DND-41 (cell line): ENCODE measurements at places on chromosomes 7 and 10.

DNA sequence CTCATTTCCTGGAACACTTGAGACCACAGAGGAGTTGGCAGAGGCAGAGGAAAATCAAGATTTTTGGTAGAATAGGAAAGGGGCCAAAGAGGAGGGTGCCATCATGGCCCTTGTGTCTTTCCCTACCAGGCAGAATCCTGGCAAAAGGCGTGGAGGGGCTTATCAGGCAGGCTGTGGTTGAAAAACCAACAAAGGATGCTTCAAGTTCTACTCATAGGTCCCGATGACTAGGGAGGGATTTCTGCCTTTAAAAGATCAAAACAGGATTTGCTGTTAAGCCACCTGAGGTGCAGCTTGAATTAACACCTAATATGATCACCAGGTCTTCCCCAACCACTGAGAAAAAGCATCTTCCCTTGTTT, 45.7 kb downstream of the BPGM start:
- DNase-seq: no peak

GRCh38 chr7:68977385-68978055, 620.8 kb upstream of the AUTS2 start:
- DNase-seq: no peak

DNA sequence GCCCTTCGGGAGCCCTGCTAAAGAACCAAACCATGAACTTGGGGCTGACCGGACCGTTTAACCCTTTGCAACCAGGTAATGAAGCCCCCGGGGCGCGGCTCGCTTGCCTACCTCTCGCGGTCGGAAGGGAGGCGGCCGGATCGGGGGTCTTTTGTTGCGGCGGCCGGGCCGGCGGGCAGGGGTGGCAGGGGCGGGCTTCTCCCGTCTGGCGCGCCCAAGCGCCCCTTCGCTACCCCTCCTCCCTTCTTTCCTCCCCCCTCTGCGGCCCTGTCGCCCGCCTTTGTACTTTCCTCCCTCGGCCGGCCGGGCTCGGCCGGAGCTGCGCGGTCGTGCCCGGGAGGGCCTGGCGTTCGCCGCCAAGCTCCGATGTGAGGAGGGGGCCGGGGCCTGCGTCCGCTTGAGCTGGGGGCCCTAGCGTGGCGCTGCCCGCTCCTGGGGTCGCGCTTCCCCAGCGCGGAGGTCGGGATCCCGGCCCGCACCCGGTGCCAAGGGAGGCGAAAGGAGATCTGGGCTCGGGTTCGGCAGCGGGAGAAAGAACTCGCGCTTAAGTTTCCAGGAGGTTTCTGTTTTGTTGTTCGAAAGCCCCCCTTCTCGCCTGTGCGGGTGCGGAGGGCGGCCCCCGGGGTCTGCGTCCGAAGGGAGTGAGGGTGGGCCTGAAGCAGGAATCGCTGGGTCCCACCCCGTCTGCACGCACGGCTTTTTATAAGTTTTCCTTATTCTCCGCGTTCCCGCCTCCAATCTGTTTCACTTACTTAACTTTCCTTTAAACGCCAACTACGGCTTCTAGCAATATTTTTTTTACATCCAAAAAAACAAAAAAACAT, 436.8 kb upstream of the GALNT17 start:
- peak; percentile 51 for DNase-seq

GRCh38 chr10:82883603-82884002, 1008.6 kb downstream of the NRG3 start:
- DNase-seq: no peak

GRCh38 chr7:151731022-151731441, 145.9 kb downstream of the PRKAG2 start:
- no peak for DNase-seq

DNA sequence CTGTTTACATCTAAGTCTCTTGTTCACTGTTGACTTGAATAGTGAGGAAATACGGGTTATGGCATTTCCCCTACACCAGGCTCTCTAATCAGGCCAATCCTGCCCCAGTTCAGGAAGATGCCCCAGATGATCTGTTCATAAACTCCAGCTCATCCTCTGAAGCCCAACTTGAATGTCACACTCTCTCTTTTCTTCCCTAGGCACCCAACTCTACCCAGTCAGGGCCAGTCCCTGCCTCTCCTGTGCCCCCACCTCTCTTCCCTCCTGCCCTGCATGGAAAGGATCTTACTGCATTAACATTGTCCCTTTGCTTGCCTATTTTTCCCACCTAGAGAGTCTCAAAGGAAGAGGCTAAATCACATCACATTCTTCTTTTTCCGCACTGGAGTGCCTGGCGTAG, 10.6 kb upstream of the TRPV6 start:
- DNase-seq: no peak

GRCh38 chr7:87541648-87542047, 59.0 kb downstream of the ABCB1 start:
- DNase-seq: no peak

DNA sequence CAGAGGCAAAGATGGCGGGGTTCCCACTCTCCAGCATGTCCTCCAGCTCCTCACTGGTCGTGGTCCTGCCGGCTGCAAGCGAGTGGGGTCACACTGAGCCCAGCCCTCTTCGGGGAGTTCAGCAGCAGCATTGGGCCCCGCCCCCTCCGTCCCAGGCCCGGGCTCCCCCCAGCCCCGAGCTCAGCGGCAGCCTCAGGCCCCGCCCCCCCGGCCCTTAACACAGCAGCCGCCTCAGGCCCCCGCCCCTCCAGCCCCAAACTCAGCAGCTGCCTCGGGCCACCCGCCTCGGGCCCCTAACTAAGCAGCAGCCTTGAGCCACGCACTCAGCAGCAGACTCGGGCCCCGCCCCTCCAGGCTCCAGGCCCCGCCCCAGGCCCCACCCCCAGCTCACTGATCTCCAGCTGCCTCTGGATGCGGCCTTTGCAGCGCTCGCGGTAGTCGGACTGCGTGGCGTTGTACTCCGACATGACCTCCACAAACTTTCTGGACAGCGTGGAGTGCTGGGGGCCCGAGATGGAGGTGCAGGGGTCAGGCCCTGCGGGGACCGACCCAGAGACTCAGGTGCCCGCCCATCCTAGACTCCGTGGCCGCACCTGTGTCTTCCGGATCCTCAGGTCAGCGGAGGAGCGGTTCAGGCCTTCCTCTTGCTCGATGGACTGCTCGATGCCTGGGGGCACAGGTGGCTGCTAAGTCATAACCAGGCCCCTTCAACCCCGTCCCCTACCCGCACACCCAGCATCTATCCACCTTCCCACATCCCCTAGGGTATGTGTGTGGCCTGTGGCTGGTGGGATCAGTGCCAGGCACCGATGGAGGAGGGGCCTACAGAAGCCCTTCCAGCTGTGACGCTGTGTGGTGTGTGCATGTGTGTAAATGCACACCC, 15.5 kb downstream of the STX1A start:
- peak; percentile 59 for DNase-seq

DNA sequence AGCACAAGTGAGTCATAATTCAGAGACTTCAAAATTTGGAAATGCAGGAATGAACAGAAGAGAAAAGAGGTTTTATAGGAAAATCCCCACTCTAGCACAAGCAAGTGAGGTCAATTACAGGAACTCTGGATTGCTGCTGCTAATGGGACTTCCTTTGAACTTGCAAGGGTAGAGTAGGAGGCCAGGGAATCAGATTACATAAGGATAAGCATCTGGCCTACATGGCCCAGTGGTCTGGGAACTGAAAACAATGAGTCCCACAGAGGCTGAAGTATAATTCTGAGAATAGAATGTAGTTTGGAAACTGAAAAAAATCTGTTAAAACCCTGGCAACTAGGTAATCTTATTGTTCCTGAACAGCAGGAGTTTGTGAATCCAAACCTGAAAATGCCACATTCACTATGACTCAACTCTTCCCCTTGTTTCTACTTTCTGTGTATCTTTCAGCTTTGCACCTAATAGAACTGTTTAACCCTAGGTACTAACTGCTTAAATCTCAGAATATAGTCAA, 66.5 kb downstream of the CTNNA3 start:
- DNase-seq: no peak

DNA sequence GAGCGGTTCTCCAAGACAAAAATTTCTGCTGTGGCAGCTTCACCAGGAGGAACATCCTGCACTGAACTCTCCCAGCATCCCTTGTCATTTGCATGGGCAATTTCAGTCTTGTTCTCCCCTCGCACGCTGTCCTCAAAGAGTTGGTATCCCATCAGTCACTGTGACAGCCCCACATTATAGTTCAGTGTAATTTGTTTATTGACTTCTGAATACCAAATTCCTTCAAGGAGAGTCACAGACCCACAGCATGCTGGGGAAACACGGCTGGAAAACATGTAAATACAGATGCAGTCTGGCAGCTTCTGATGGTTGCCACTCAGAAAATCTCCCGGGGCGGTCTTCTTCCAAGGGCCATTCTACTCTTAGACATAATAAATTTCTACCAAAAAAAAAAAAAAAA, 151.0 kb upstream of the NEBL start:
- no peak for DNase-seq

DNA sequence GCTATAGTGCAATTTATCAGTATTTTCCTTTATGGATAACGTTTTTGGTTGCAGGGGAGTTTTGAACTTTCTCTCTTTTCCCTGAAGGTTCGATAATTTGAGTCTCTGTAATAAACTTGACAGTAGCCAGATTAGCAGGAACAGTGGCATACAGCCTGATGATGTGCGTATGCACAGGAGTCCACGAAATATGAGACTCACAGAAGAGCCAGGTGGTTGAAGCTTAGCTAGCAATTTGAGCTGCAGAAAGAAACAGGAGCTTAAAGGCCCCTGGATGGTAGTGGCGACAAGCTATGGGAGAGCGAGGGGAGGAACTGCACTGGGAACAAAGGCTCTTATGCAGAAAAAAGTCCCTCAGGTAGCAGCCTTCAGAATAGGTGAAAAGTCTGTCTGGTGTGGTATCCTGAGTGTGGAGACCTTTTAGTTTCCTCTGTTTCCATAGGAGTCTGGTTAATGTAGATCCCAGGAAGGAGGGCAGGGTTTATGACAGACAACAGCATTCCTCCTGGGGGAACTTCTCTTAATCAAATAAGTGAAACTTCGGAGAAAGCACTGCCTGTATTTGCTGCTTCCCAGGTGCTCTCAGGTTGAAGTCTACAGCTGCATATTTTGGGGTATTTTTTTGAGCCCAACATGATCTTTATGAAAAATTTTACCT, 32.7 kb downstream of the FANK1 start:
- DNase-seq: no peak

DNA sequence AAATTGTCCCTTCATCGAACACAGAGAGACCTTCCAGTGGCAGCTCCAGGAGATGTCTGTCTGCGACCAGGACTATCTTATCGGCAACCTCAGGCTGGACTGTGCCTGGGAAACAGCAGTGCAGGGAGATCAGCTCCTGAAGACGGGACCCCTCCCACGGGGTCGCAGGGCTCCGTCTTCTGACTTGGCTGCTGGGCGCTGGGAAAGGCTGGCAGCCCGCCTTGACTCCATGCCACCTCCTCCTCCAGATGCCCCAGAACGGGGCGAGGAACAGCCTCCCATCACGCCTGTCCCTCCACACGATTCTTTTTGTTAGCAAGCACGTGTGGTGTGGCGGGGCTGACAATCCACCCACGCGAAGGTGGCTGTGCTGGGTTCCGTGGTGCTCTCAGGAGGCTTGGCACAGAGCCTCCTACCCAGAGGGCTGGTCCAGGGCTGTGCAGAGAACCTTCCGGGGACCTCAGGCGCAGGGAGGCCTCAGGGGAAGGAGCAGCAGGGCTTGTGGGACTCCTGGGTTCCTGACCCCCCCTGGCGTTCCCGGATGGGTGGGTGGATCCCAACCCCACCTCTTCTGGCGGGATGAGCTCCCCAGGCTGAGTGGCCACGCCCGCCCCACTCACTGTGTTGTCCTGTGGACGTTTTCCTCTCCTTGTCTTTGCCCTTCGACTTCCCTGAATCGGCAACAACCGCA, 47.6 kb upstream of the NKX6-2 start:
- DNase-seq: no peak

DNA sequence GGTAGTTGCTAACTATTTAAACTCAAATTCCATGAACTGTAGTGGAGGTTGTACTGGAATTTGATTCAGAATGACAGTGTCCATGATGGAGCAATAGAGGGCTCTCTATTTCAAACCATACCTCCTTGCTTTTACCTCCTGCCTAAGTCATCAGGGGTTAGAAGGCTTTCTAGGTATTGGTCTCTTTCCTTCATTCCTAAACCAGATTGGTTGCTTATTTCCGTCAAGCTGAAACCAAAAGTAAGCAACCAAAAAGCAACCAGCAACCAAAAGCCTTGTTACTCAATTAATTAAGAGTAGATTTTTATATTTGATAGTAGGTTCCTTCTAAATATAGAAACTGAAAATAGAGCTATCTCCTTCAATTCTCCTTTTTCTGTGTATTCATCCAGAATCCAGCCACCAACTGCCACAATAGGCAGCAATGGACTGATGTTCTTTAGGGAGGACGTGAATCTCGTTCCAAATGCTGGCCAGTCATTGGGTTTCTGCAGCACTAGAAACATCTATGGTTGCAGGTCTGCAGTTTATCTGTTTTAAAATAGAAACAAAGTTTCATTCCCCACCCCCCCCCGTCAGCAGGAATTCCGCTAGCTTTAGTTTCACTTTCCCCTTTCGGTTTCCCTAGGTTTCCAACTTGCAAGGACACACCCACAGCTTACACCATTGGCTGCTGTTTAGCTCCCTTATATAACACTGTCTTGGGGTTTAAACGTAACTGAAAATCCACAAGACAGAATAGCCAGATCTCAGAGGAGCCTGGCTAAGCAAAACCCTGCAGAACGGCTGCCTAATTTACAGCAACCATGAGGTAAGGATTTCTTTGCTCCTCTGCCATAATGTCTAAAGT, at the start of gene IFIT1:
Gene IFIT1, plus strand, starts transcription at position 717 of the 850 bp plus-strand sequence. Its CDS starts 90 bp downstream, at position 807.
- DNase-seq: peak; percentile 76

DNA sequence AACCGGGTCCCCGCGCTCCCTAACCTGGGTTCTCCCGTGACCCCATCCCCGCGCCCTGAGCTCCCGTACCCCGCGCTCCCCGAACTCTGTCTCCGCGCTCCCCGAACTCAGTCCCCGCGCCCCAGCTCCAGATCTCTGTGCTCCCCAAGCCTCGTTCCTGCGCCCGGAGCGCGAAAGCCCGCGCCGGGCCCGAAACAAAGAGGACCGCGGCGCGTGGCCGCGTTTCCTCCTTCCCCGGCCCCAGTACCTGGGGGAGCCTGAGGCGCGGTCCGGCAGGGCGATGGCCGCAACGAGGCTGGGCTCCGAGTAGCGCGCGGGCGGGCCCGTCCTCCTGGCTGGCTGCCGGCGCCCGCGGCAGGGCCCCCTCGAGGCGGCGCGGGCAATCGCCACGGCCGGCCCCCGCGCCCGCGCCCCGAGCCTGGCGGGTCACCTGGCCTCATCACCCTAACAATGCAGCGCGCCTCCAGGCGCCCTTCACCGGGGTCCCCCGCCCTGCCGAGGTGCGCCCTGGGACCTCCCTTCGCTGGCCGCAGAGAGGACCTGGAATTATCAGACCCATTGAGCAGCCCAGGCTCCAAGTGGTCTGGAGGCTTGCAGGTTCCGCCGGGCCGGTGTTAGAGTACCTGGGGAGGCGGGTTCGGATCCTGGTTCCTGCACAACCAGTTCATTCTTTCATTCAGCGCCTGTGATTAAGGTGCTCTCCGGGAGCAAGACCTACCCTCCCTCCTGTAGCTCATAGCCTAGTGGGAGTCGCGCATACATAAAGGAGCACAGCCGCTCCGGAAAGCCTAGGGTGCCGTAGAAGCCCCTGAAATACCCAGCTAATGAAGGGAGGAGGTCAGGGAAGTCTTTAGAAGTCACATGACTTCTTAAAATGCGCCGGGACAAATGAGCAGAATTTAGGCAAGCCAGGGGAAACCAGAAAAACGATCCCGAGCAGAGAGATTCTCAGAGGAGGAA, at the start of gene TNS3:
Gene TNS3, minus strand, starts transcription at position 308 of the 960 bp plus-strand sequence. CDS start 142,475 bp downstream, outside the sequence.
- DNase-seq: no peak
